Hepatic stellate cell (primary cell): ENCODE measurements at places on chromosomes 12 and 14.

DNA sequence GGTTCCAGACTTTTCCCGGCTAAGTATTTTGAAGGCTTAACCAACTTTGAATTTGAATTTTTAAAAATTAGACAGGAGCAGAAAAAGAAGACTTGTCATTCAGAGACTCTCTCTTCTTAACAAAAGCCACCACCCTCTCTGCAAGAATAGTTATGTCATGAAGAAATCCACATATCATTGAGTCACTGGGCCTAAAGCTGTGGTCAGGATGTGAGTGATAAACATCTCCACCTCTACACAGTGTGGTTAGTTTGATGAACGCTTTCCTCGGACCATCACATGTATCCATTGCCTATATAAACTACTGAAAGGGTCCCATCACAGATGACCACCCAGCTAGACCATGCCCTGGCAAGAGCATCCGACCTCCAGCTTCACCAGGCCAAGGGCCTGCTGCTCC lies 226.1 kb downstream of the KSR2 start:
- DNase-seq = no peak

DNA sequence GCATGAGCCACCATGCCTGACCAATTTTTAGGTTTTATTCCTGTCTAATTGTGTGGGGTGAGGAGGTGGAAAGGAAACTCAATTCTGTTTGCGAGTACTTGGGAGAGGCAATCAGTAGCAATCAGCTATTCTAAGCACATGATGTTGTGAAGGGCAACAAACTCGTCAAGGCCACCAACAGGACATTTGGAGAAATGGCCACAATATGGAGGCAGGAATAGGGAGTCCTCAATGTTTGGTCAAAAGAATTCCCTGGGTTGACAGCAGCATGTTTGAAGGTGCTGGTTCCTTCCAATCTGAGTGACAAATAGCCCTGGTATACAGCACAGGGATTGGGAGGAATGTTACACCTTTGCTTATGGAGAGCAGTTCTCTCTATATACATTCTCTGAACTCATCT lies 32.7 kb upstream of the USP44 start:
- DNase-seq = no peak

DNA sequence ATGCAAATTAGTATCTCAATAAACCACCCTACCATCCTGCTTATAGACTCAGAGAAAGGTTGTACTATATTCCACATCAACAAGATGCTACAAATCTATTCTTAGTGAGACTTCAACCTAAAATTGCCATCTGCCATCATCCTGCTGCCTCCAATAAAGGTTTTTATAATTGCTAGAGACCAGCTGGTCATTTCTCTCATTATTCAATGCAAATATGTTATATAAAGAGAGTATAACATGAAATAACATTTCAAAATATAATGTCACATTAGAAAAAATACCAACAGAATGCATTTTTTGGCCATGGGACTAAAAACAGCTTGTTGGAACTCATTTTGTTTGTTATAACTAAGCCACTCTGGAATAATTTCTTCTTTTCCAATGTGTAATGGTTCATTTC lies 247.3 kb downstream of the LRIG3 start:
- DNase-seq = no peak

DNA sequence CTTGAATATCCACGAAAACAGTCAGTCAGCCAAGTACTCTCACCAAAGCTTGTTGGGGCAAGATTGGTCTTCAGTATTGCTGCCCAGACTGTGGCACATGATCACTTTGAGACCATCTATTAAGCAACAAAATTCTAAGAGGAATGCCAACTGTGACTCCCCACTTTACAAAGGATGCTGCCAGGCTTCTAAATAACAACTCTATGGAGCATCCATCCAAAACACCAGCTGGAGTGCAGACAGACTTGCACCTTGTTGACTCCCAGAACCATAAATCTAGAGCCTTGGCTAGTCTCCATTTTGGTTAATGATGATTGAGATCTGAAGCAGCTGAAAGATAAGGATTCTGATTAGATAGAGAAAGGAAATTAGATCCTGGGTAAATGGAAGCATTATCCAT lies 132.8 kb downstream of the DIO2 start:
- DNase-seq = no peak

DNA sequence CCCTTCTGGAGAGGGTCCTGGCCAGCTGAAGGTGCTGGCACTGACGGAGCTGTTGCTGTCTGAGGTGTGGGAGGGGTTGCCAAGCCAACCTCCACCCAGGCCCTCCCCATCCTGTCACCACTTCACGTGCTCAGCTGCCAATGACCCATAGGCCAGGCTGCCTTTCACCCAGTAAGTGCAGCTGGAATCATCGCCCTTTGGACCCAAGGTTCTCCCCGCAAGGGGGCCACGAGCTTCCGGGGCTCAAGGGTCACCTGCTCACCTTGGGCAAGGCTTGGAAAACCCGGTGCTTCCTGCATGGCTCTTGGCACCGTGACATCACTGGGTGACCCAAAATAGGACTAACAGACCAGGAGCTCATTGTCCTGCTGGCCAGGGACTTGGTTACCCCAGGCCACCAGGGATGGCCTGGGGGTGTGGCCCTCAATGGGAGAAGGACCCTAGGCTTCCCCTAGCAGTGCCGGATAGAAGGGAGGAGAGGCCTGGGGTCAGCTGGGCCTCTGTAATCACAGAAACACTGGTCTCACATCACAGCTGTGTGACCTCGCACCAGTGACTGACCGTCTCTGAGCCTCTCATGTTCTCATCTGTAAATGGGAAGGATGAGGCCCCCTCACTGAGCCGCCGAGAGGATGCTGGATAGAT lies 51.3 kb downstream of the CCDC85C start:
- no peak for DNase-seq

GRCh38 chr12:66236969-66237368 lies 48.0 kb downstream of the IRAK3 start:
- DNase-seq = no peak

GRCh38 chr12:46499901-46500300 lies 127.3 kb upstream of the SLC38A2 start:
- no peak for DNase-seq

- DNase-seq = no peak
Measured at GRCh38 chr14:100408350-100409002, 85.3 kb downstream of the SLC25A47 start.

DNA sequence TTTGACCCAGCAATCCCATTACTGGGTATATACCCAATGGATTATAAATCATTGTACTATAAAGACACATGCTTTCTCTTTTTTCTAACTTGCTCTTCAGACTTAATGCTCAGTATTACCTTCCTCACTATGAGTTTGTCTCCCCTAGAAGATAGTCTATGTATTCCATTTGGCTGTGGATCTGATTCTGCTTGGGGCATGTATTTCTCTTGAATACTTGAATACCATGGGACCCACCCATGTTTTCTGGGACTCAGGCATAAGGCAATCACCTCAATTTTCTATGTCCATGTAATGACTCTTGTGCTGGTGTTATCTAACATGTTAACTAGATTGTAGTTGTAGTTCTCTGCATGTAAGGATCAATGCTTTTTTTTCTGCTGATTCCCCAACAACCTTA lies 70.4 kb upstream of the PPM1H start:
- no peak for DNase-seq

- peak; percentile 84 for DNase-seq
Measured at GRCh38 chr12:25151476-25151875, 43.5 kb downstream of the DNAI7 start.

GRCh38 chr12:112165624-112166023 lies 40.3 kb downstream of the TRAFD1 start:
- DNase-seq = no peak

DNA sequence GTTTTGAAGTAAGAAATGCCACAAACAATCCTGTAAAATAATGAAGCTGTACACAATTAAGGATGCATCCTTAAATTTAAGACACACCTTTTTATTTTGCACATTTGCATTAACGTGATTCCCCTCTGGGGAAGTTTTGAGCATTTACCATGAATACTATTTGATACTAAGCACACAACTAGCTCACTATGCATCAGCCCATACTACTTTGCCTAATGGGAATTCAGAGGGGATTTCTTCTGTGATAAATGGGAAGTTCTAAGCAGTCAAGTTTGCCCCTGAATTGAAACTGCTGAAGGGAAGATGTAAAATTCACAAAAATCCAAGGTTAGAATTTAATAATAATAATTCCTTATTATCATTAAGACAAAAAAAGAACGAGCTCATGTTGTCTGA lies 27.4 kb downstream of the SINHCAF start:
- no peak for DNase-seq

GRCh38 chr14:38004610-38004879 lies 203.2 kb upstream of the SSTR1 start:
- no peak for DNase-seq
